ENCODE measurements at places on chromosomes 11 and 22. TPM values are rescaled to one million over a fixed set of nuclear protein-coding genes. Genes with fewer than 3 reads are reported as not detected.
A peak's percentile ranks its signal among the peaks of the same experiment; 100 is the strongest.

DNA sequence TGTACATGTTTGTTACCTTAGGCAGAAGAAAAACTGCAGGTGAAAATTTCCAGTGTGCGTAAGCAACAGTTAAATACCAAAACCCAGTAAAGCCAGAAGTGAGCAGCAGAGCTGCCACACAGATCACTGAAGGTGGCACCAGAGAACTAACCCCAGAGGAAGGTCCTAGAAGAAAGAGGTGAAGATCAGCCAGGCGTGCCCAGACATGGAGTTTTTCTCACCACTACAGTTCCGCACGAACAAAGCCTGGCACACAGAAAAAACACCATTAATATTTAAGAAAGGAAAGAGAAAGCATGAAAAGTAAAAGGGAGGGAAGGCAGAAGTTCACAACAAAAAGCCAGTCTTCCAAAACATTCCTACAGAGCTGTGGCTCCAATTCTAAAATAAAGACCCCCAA is 60.7 kb downstream of the STK33 start:
- H3K36me3 ChIP-seq, result no peaks in the 10 kb centered on the region
- H3K4me1 ChIP-seq, result no peaks in the 10 kb centered on the region
- H3K4me3 ChIP-seq, result no peak overlapping the region
- DNase-seq, result peak; percentile 6
- no peak overlapping the region for H3K27ac ChIP-seq

GRCh38 chr11:3123305-3123704 is 41.8 kb downstream of the OSBPL5 start:
- DNase-seq, result no peak
- no peaks in the 10 kb centered on the region for H3K4me1 ChIP-seq
- H3K27me3 ChIP-seq, result no peaks in the 10 kb centered on the region
- no peak overlapping the region for H3K27ac ChIP-seq

GRCh38 chr11:58125469-58125868 is at the start of gene OR9I1:
Gene OR9I1 (minus strand): TSS chr11:58125530. CDS start chr11:58119444, 6,086 bp downstream.
- H3K27me3 ChIP-seq, result no peaks in the 10 kb centered on the region
- no peaks in the 10 kb centered on the region for H3K36me3 ChIP-seq
- H3K4me1 ChIP-seq, result no peaks in the 10 kb centered on the region
- no peak within 1 kb of the TSS for H3K4me3 ChIP-seq
- no peak for DNase-seq
- no peak within 1 kb of the TSS for H3K27ac ChIP-seq

DNA sequence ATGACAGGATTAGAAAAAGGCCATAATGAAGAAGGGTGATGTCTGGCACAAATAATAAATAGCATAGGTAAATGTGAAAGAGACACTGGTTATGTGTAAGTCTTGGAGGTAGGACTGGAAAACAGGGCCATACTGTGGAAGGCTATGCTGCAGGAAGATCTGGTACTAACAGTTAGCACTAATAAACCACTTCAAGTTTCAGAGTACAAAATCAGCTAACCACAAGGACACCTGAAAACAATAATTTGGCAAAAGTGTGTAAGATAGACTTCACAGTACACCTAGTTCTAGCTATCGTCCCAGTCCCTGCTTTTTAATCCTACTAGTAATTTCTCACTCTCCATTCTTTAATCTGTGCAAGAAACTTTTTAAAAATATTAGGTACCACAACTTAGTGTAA is 44.3 kb downstream of the CWF19L2 start:
- no peaks in the 10 kb centered on the region for H3K36me3 ChIP-seq
- no peaks in the 10 kb centered on the region for H3K27me3 ChIP-seq
- DNase-seq, result no peak
- no peak overlapping the region for H3K4me3 ChIP-seq

DNA sequence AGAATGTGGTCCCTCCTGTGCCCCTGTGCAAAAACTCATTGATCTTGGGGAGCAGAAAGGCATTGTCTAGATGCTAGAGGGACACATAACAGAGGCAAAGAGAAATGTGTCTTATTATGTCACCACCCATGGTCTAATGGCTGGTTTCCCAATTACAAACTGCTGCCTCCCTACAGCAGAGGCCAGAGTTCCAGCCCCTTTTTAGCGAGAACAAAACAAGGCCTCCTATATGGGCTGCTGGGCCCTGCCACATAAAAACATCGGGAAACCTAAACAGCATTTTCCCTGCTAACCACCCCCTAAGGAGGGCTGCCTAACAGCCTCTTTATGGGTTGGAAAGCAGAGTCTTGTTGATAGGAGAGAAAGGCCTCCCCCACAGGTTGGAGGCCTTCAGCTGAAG is 75.2 kb upstream of the CRTAM start:
- H3K27me3 ChIP-seq, result no peaks in the 10 kb centered on the region
- H3K27ac ChIP-seq, result peak overlapping the region; percentile 51
- H3K36me3 ChIP-seq, result no peaks in the 10 kb centered on the region
- DNase-seq, result no peak
- H3K4me3 ChIP-seq, result no peak overlapping the region

DNA sequence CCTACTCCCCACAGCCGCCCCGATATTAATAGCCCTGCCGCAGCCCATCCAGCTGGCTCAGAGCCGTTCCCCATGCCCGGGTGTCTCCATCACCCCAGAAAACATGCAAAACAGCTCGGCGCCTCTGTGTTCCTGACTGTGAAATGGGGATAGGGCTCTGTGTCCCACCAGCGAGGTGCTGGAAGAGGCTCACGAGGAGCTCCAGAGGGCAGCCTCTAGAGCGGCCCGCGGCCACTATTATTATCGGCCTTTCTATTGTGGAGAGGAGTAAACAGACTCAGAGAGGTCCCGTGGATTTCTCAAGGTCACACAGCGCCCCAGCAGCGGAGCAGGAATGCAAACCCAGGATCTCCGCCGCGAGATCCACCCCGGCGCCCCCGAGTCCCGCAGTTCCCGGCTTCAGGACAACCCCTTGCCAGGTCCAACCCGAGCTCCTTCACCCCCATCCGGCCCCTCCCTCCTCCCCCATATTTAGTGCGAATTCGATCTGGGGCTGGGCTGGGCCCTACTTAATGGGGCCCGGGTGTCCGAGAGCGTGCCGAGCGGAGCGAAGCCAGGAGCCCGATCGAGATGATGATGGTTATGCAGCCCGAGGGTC is at the start of gene ACTN3:
ACTN3 (plus strand) TSS at position 536 of the 598 bp plus-strand sequence; CDS start at position 571, 35 bp downstream.
- peak; percentile 88 for DNase-seq
- H3K36me3 ChIP-seq, result no peaks in the 10 kb centered on the region
- H3K4me3 ChIP-seq, result peak within 1 kb of the TSS; percentile 71

The PARVG gene
- total RNA-seq, result not detected

The CBL gene
- 20.7 TPM for total RNA-seq

The TMEM86A gene
- total RNA-seq, result 0.87 TPM
